ENCODE measurements at places on chromosomes 1 and 21. TPM values are rescaled to one million over a fixed set of nuclear protein-coding genes. Genes with fewer than 3 reads are reported as not detected.

The SLC35D1 gene
- 11.8 TPM for total RNA-seq

The LMX1A gene
- total RNA-seq, result not detected

The ELAPOR1 gene
- 1.3 TPM for total RNA-seq

The SYCP1 gene
- not detected for total RNA-seq

The TCHHL1 gene
- total RNA-seq, result not detected

The RAB25 gene
- 51.4 TPM for total RNA-seq

The TMEM81 gene
- total RNA-seq, result 1.7 TPM

The COPA gene
- total RNA-seq, result 160 TPM

The PLA2G2D gene
- total RNA-seq, result 1.1 TPM
